CD14-positive monocyte (primary cell): ENCODE measurements at places on chromosomes 1 and 21. TPM values are rescaled to one million over a fixed set of nuclear protein-coding genes. Genes with fewer than 3 reads are reported as not detected.

- peak; percentile 63 for DNase-seq
Observed at GRCh38 chr1:23013657-23014056, 2.0 kb downstream of the TEX46 start.

- DNase-seq = no peak
Observed at GRCh38 chr1:203124011-203124410, 3.5 kb upstream of the ADORA1 start.

GPX7 gene
- 1.7 and 2.2 TPM in 2 replicates for polyA plus RNA-seq

DNA sequence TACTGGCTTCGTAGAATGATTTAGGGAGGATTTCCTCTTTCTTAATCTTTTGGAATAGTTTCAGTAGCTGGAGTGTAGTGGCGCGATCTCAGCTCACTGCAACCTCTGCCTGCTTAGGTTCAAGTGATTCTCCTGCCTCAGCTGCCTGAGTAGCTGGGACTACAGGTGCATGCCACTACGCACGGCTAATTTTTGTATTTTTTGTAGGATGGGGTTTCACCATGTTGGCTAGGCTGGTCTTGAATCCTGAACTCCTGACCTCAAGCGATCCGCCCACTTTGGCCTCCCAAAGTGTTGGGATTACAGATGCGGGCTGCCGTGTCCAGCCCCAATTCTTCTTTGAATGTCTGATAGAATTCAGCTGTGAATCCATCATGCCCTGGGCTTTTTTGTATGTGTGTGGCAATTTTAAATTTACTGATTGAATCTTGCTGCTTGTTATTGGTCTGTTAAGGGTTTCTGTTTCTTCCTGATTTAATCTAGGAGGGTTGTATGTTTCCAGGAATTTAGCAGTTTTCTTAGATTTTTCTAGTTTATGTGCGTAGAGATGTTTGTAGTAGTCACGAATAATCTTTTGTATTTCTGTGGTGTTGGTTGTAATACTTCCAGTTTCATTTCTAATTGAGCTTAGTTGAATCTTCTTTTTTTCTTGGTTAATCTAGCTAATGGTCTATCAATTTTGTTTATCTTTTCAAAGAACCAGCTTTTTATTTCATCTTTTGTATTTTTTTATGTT lies 15.3 kb downstream of the MAN1C1 start:
- DNase-seq = no peak

GRCh38 chr1:17101261-17101660 lies 18.0 kb downstream of the PADI2 start:
- DNase-seq = no peak

DNA sequence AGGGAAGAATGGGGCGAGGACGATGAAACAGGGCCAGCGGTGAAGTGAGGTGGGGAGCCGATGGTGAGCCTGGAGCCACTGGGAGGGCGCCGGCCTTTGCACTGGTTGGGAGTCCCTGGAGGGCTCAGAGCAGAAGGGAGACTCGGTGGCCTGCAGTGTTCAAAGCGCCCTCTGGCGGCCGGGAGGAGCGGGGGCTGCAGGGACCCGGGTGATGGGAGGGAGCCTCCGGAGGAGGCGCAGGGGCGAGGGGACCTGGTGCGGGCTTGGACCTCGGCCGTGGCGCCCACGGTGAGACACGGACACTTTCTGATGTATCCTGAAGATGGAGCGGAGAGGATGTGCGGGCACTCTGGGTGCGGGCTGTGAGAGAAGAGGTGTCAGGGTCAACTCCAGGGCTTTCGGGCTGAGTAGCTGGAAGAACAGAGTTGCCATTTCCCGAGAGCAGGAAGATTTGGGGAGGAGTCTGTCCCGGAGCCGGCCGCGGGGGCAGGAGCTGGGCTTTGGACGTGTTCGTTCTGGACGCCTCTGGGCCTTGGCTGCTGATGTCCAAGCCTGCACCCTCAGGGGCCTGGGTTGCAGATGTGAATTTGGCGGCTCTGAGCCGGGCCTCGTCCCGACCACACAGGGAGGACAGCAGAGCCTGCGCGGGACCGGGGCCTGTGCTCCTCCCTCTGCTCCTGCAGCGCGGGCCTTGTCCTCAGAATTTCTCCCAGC lies 29.7 kb downstream of the HEYL start:
- peak; percentile 21 for DNase-seq

DNA sequence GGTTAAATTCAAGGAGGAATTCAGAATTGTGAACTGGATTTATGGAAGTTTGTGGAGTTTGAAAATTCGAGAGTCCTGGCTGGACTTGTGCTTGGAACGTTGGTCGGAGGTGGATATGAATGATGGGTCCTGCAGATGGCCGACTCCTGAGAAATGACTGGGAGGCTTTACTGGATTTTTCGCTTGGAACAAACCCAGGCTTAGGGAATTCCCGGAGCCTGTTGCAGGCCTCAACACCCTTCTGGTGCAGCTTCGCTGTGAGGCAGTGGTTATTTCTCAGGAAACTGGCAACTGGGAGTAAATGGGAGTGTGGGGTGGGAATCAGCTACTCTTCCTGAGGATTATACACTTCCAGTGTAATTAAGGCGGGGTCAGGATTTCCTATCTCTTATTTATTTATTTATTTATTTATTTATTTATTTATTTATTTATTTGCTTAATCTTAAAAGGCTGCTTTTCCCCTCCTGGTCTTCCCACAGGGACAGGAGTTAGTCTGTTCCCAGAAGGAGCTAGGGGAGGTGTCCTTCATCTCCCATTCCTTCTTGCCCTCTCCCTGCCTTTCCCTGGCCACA lies 21.1 kb downstream of the MAPKAPK2 start:
- DNase-seq = no peak

- DNase-seq = no peak
Observed at GRCh38 chr1:197788741-197789739, 13.8 kb upstream of the DENND1B start.

SPTA1 gene
- not detected for polyA plus RNA-seq

DNA sequence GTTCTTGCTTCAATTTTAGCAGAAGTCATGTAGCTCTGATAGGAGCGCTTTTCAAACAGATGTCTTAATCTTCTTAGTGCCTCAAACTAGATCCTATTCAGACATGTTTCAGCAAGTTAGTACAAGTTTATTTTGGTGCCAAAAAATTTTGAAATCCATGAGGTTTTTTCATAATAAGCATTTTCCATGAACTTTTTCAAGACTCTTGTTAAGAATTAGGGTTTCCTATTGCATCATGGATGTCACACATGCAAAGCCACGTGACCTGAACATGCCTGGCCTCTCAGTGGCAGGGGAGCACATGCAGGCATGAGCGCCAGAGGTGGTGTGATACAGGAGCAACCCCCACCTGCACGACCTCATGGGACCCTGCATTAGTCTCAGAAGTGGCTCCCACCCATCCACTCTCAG lies 67.6 kb downstream of the POFUT2 start:
- no peak for DNase-seq
